ENCODE measurements at places on chromosomes 3 and 15.

DNA sequence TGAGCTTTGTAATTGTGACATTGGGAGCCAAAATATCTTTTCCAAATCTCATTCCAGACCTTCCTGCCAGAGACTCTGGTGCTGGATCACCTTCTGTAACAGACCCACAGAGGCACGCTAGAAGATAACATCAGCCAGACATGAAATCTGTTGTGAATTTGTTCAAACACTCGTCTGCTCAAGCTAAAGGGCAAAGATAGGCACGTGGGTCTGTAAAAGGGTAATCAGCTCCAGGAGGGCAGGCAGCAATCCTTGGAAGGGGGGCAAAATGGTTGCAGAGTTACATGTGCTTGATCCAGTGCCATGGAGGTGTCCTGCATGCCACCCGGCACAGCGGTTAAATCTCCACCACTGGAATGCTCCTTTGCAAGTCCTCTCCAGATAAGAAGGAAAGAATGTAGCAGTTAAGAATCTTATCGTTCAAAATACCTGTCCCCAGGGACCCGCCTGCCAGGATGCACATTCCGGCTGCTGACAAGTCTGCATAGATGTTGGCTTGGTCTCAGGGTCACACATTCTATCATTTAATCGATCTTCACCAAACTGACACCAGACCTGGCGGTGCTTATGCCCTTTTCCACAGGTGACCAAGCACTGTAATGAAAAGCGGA, 74.8 kb downstream of the ADAMTS9 start:
- no peak for DNase-seq

GRCh38 chr3:63949005-63949404, 36.8 kb upstream of the SCAANT1 start:
- DNase-seq, result no peak

DNA sequence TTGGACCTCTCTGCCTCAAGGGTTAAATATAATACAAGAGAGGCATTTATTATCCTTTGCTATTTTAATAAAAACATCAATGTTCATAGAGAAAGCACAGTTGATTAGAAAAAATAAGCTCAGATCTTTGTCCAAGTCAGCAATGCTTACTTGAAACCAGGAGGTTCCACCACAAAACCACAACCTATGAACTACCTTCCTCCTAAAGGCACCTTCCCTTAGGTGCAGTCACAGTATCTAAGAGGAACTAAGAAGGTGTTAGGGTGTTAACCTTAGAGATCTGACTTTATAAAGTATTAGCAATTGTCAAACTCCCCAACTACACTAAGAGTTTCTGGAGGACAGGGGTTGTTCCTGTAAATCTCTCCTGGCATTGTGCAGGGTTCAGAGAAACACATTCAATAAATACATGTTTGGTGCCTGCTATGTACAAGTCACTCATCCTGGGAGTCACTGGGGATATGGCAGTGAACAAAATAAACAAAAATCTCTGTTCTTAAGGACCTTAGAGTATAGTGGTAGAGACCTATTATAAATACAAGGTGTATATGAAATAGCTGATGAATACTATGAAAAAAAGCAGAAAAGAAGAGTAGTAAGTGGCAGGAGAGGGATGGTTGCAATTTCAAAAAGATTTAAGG, 208.6 kb downstream of the NFKBIZ start:
- no peak for DNase-seq

GRCh38 chr3:155640098-155640497, 104.8 kb downstream of the PLCH1 start:
- DNase-seq, result no peak
